Esophagus squamous epithelium (tissue), 5 donors: ENCODE measurements at places on chromosomes 5 and 9. TPM values are rescaled to one million over a fixed set of nuclear protein-coding genes. Genes with fewer than 3 reads are reported as not detected.

- H3K4me3 ChIP-seq = no peak overlapping the region
- no peaks in the 10 kb centered on the region for H3K36me3 ChIP-seq
- no peak for DNase-seq
- H3K4me1 ChIP-seq = peaks cover 6% of the 10 kb centered on the region
- H3K27me3 ChIP-seq = no peaks in the 10 kb centered on the region
- no peak overlapping the region for H3K27ac ChIP-seq
Observed at GRCh38 chr9:21294364-21294774, 10.7 kb downstream of the IFNA5 start.

GRCh38 chr5:12017007-12017406 is 112.8 kb upstream of the CTNND2 start:
- no peaks in the 10 kb centered on the region for H3K4me1 ChIP-seq
- H3K4me3 ChIP-seq = no peak overlapping the region
- no peak for DNase-seq

DNA sequence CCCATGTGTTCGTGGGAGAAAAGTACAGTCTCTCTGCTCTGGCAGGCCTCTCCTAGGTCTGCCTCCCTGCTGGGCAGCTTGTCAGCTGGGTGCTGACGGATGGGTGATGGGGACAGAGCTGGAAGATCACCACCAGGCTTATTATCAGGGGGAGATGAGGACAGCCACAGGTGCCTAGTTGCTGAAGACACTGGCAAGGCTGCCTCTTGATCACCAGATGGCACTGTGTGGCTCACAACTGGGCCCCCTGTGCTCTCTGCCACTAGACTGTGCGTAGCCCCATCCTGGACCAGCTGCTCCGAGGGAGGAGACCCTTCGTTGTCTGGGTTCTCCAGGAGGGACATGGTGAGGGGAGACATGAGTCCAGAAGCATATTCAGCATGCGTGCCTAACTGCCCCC is 73.0 kb downstream of the KIF24 start:
- H3K36me3 ChIP-seq = peaks cover 8% of the 10 kb centered on the region
- H3K4me1 ChIP-seq = peaks cover 47% of the 10 kb centered on the region
- no peak overlapping the region for H3K4me3 ChIP-seq
- no peaks in the 10 kb centered on the region for H3K27me3 ChIP-seq
- H3K27ac ChIP-seq = no peak overlapping the region

Gene RNF180
- total RNA-seq = 9.5 TPM

Gene CCDC187
- not detected for total RNA-seq
